ENCODE measurements at places on chromosomes 1 and 21.

- DNase-seq: peak; percentile 2
Observed at GRCh38 chr1:68542586-68542985, 45.7 kb upstream of the DEPDC1 start.

DNA sequence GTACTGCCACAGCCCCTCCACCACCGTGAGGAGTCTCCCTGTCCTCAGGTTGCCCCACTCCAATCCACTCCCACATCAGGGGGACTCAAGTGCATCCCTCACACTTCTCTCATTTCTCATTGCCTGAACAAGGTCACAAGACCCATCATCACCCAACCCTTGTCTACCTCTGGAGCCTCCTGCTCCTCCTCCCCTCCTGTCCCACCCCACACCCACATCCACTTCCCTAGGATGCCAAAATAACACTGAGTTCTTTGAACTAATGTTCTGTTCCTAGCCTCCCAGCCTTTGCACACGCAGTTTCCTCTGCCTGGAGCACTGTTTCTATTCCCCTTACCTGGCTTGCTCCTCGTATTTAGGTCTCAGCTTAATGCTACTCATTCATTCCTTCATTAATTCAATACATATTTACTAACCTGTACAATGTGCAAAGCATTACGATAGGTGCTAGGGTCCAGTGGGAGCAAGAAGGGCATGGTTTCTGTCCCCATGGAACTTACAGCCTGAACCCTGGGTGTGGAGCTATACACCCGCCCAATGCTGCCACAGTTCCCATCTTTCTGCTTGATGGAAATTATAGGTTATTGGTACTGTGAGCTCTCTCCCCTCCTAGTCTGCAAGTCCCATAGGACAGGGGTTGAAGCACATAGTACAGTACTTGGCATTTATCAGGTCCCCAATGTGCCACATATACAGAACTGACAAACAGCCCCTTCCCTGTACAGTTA lies 96.1 kb upstream of the GRIK3 start:
- no peak for DNase-seq

DNA sequence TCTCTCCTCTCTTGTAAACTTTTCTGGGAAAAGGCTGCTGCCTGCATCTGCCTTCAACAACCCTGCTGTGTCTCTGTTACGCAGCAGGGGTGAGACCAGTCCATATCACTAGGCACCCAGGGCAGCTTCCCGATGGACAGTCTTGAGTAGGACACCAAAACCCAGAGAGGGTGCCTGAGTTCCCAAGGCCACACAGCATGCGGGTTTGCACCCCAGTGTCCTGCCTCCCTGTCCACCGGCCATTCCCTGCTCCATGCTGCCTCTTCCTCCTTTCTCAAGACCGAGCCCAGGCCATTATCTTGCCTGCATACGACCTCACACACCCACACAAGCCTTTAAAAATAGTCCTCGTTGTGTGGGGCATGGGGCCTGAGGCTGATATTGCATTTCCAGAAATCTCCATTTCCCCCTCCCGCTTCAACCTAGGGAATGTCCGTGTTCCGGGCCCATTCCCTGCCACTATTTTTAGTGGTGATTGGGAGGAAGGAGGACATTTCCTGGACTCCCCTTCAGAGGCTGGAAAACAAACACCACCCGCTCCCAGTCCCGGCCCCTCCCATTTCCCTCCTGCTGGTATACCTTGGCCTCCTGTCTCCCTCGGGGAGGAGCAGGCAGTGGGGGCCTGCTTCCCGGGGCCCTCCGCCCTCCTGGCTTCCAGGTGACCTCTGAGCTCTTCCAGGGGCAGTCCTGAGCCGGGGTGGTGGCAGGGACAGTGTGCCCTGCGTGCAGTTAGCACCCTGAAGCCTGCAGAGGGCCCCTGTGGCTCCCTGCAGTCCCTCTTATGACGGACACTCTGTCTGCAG lies 132.4 kb upstream of the TMEM51 start:
- no peak for DNase-seq

DNA sequence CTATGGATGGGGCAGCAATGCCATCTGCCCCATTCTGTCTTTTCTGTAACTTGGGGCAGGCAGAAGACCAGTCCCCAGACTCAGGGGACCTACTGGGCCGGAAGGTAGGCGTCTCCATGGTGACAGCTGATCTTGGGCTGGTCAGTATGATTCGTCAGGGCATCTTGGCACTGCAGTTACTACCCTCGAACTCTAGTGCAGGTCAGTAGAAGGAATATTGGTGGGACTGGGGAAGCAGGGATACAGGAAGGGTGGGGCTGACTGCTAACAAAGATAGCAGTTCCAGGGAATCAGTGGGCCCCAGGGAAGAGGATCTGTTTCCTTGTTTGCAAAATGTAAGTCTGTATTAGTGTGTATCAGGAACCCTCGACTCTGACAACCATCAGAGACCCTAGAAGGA lies 26.2 kb downstream of the SZT2 start:
- no peak for DNase-seq

GRCh38 chr1:27658951-27659496 lies 13.0 kb downstream of the IFI6 start:
- DNase-seq: peak; percentile 11

- DNase-seq: no peak
Observed at GRCh38 chr1:115252585-115252984, 85.5 kb downstream of the NGF start.

DNA sequence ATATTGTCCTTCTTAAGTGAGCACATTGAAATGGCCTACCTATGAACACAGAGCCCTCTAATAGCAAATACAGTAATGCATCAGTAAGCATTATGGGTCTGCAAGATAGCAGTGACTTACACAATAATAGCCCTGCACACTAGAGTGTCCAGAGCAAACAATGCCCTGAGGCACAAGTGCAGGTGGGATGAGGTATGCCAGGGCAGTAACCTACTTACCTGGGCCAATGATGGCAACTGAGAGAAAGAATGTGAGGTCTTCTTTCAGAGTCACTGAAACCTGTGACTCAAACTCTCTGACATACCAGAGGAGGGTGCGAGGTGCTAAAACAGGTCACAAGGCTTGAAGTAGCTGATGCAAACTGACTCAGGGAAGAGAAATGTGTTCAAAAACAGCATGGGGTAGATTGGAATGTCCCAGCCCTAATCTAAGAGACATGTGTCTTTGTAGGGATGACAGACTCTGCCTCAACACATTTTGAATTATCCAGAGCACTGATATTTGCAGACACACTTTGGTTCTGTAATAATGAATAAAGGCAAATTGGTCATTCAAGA lies 168.5 kb upstream of the RUNX1 start:
- no peak for DNase-seq

DNA sequence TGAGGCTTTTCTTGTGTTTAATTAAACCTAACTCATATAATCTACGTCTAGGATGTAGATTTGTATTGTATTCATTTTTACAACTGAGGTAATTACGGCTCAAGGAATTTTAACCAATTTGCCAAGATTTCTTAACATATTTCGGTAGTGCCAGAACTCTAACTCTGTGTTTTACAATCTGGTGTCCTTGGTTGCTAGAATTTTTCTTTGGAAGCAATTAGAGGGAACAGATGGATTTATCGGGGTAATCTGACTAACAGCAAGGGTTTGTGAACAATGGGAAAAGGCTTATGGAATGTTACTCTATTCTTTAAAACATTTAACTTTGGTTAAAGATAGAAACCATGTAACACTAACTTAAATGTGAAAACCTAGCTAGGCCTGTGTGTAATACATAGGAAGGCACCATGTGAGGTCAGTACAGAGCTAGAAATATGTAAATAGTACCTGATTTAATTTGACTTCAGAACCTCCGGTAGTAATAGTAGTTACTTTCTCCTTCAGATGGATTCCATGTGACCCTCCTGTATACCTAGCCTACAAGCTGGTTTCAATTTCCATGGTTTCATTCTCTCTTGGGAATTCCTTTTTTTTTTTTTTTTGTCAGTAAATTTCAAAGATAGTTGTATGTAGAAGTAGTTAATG lies 1.2 kb downstream of the MTF2 start:
- DNase-seq: peak; percentile 69

DNA sequence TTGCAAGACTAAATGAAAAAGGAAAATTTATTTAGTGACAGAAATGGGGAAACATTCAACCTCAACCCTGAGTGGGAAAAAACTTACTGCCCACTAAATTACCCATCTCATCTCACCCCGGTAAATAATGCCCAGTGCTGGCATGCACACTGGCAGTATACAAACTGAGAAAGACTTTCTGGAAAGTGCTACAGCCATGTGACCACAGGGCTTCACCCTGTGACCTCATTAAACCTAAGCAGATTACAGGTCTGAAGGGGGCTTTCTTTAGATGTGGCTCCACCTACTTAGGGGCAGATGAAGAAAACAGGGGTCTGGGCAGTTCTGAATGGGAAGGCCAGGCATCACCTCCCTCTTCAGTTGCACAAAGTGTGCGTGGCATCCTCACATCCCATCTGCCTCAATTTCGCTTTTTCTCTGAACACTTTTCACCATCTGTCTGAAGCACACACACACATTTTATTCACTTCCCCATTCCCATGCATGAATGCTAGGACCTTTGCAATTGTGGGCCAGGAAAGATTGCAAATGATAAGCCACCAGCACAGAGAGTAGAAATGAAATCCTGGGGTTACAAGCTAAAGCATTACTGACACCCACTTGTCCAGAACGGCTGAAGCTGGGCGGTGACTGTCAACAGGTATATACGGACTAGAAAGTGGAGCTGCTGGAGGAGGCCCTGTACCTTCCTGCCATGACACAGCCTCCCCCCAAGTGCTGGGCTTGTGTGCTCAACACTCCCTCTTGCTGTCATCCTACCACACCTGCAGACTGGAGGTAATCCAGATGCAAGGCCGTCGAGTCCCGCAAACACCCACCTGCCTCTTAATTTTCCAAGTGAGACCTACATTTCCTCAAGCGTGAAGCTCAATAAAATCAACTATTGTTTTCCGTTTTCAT lies 2.7 kb downstream of the NADK start:
- peak; percentile 19 for DNase-seq

All from HT-29 (cell line).